ENCODE measurements at places on chromosomes 6 and 20.

GRCh38 chr20:12252793-12253192 is 335.1 kb downstream of the BTBD3 start:
- DNase-seq = no peak

DNA sequence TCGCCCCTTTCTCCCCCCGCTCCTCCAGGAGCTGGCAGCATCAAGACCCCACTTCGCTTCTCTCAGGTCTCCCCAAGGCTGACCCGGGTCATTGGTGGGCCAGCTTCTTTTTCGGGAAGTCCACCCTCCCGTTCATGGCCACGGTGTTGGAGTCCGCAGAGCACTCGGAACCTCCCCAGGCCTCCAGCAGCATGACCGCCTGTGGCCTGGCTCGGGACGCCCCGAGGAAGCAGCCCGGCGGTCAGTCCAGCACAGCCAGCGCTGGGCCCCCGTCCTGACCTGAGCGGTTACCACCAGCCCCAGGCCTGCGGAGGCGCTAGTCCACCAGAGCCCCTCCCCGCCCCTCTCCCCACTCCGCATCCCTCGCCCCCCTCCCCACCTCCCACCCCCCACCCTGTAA is 1.0 kb downstream of the PPDPF start:
- DNase-seq = no peak

DNA sequence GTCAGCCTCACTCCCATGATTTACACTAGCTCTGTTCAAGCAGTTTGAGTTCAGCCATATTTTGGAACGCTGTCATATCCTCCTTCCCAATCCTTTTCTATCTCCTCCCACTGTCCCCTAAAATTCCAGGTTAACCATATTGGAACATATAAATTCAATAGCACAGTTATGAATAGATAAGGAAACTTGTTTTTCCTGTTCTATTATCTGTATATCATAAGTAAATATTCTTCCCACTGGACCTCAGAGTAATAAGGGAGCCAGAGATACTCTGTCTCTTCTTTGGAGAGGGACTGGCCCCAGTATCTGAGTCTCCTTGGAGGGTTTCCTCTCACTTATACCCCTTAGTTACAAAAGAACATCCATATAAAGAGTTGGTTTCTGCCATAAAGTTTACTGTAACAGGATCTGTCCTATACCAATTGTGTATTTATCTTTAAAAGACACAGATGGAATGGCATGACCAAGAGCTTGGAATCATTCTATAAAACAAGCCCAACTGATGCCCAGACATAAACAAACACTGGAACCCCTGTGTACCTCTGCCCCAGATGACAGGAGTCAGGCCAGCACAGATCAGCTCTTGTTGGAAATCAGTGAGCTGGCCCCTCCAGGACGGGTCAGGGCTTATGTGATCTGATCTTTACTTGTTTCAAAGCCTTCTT is 67.1 kb downstream of the EPB41L2 start:
- no peak for DNase-seq

- no peak for DNase-seq
Observed at GRCh38 chr20:53698371-53698978, 104.8 kb upstream of the ZNF217 start.

DNA sequence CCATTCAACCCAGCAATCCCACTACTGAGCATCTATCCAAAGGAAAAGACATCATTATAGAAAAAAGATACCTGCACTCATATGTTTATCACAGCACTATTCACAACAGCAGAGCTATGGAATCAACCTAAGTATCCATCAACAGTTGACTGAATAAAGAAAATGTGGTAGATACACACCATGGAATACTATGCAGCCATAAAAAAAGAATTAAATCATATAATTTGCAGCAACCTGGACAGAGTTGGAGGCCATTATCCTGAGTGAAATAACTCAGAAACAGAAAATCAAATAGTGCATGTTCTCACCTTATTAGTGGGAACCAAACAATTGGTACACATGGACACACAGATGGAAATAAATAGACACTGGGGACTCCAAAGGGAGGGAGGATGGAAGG is 23.2 kb downstream of the NHSL1 start:
- no peak for DNase-seq

GRCh38 chr6:26197636-26197932 is 110.4 kb downstream of the HFE start:
- DNase-seq = no peak

GRCh38 chr6:87054143-87054833 is 40.6 kb downstream of the CGA start:
- no peak for DNase-seq

DNA sequence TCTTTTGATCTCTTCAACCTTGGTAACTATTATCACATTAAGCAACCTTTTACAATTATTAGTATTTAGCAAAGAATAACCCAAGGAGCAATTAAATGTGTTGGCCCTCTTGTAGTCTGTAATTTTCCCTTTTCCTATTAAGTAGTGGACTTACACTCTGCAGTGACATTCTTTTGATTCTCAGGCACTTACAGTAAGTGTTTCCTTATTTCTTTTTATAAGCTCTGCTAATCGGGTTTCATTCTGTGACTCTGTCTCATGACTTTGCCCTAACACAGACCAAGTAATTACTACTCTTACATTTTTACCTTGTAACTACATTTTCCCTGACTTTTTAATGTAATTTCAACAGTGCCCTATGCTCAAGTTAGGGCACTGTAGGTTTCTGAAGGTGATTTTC is 104.0 kb upstream of the EPHA7 start:
- no peak for DNase-seq

- no peak for DNase-seq
Observed at GRCh38 chr6:112408522-112408921, 61.4 kb downstream of the RFPL4B start.

DNA sequence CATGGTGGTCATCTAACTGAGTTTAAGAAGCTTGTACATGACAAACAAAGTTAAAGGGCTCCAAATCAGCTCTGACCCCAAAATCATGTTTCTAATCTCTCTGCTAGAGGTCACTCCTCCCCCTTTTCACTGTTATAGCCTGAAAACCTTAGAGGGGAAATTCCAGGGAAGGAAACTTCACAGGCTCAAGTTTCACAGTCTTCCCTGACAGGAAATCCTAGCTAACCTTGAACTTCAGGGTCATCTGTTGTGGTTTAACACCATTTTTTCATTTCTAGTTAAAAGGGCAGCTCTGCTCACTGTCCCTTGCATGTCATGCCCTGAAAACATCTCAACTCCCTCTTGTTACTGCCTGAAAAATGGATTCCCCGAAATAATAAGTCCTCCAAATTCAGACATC is 104.4 kb upstream of the BMP2 start:
- no peak for DNase-seq

- no peak for DNase-seq
Observed at GRCh38 chr6:167791091-167791779, 35.5 kb upstream of the AFDN start.

- DNase-seq = no peak
Observed at GRCh38 chr6:49052901-49053300, 410.2 kb downstream of the MMUT start.

DNA sequence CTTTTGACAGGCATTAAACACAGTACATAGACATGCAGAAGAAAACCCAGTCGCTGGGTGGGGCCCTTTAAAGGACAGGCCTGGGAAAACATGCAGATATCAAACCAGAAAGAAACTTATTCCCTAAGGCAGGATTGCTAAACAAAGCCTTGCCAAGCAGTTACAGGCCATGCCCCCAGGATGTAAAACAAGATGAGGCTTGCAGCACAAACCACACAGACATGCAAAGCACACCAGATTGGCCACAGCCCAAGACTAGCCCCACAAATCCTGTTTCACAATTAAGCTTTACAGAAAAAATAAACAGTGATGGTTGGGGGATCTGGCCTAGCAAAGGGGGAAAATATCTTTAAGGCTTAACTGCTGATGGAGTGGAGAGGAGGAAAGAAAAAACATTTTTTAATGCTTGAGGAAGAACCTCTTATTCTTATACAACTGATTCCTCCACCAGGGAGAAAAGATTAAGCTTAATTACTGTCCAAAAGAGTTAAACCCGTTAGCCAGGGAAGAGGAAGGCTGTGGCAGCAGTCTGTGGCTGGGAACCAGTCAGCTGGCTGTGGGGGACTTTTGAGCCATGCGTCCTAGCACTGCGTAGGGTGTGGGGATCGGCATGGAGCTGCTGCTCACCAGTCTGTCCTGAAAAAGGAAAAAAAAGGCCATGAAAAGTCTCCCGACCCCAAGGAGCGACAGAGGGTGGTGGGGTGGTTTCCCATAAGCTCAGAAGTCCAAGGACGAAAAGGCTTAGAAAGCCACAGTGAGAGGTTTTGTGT is 28.4 kb downstream of the COL19A1 start:
- no peak for DNase-seq

GRCh38 chr20:40540166-40540565 is 148.9 kb downstream of the MAFB start:
- DNase-seq = no peak

DNA sequence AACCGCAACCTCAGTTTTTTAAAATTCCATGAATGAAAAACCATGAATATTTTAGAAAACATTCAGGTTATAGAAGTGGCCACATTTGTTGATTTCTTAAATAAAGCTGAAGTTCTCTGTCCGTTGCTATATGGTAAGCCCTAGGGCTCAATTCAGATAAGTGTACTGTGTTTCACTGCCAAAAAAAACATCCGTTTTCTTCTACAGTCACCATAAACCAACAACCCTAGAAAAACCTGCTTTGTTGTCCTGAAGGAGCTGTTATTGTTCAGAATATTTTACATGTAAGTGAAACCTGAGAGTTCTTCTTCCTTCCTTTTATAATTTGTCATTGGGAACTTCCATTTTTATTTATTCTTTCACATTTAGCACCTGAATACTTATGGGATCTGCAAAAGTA is 274.1 kb downstream of the TFAP2A start:
- DNase-seq = no peak

DNA sequence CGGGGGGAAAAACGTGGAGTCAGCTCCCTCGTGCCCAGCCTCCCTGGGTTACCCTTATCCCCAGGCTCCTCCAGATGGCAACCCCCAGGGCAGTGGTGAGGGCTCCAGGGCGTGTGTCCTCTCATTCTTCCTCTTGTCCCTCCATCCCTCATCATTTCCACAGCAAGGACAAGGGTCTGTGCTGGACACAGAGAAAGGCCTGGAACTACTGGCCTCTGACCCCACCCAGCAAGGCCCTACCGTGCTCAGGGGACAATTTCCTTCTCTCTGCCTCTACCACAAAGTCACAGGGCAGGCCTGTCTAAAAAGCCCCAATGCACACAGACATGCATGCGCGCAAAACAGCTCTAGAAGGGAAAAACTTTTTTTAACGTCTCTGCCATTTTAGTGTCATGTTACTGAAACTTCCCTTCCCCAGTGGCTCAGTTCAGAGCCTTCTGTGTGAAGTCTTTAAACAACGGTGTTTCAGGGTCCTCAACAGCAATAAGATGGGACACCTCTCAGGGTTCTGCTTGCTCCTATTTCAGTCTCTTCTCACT is 1.1 kb upstream of the SLC35B2 start:
- no peak for DNase-seq

DNA sequence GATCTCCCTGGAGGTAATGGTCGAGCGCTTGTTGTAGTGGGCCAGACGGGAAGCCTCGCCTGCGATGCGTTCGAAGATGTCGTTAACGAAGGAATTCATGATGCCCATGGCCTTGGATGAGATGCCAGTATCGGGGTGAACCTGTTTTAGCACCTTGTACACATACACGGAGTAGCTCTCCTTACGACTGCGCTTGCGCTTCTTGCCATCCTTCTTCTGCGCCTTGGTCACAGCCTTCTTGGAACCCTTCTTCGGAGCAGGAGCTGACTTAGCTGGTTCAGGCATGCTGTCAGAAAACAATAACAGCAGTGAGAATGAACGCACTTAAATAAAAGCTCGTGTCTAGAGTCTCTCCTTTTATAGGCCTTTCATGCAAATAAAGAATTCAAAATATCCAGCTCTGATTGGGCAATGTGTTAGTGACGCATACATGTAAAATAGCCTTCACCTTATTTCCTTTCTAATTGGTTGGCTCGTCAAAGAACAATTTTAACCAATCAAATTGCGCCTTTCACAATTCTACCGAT is 129.2 kb downstream of the HFE start:
- DNase-seq = peak; percentile 65

GRCh38 chr6:109306733-109307132 is 75.5 kb downstream of the CD164 start:
- no peak for DNase-seq

GRCh38 chr20:5153612-5154542 is 27.1 kb downstream of the CDS2 start:
- no peak for DNase-seq

DNA sequence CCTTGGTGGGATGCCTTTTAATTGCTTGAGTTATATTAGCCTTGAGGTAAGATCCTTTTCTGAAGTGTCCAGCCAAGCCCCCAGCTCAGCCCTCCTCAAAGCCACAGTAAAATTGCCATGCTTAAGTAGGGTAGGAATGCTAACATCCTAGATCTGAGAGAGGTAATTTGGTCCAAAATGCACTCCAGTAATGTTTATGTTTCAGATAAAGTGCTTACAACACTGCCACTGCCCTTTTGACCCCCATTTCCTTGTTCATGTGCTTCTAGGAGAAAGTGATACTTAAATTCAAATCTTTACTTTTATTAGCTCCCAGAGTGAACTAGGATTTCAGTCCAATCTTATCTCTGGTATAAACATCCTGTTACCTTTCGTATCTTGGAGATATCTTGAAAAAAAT is 318.0 kb downstream of the BMP2 start:
- no peak for DNase-seq

DNA sequence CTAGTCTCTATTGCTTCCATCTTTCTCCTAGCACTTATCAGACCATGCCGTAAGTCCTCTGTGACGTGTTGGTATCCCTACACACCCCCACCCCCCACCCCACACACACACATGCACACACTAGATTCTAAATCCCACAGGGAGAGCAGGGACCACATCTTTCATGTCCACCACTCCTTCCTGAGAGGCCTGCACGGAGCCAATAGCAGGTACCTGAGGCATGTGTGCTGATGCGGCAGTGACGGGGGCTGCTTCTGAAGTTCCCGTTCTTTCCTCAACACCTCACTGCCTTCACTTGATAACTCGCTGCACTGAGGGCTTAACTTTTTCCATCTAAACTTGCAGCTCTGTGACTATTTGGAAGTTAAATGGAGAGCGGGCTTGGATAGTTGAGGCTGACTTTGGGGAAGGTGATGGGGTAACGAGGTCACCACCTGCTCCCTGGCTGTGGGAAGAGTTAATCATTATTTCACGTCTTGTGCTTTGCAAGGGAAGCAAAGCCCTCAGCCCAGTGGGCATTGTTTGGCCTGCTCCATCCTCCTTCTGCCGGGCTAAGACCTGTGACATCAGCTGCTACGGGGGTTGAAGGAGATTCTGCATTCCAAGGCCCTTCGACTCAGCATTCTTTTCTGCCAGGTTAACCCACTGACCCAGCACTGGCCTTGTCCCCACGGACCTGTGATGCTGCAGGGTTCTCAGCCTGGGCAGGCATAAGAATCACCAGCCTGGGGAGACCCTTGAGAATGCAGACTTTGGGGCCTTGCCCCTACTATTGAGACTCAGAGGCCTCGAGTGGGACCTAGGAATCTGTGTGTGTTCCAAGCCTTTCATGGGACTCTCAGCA is 187.8 kb downstream of the ANKRD60 start:
- DNase-seq = no peak

DNA sequence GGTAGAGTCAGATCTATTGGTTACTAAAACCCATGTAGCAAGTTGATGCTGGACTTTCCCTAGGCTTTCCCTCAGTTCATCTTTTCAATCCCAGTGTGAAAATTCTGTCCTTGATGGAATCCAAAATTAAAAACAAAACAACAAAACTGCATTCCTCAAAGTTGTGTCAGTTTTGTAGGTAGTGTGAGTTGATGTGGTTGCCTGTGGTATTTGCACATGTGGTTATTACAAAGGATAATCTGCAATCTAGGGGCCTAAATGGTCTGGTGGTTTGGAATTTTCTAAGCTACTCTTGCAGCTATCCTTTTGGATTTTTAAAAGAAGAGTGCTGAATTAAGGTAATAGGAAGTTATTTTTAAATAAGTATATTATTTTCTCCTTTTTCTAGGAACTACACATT is 132.2 kb upstream of the SCGN start:
- DNase-seq = no peak
